ENCODE measurements at places on chromosomes 3 and 15.
A peak's percentile ranks its signal among the peaks of the same experiment; 100 is the strongest.

- DNase-seq, result no peak
Observed at GRCh38 chr15:46768287-46768686, 949.0 kb upstream of the SEMA6D start.

GRCh38 chr3:127949446-127950055, 34.5 kb downstream of the KBTBD12 start:
- DNase-seq, result no peak

GRCh38 chr3:179710079-179710478, 57.2 kb downstream of the USP13 start:
- DNase-seq, result no peak

DNA sequence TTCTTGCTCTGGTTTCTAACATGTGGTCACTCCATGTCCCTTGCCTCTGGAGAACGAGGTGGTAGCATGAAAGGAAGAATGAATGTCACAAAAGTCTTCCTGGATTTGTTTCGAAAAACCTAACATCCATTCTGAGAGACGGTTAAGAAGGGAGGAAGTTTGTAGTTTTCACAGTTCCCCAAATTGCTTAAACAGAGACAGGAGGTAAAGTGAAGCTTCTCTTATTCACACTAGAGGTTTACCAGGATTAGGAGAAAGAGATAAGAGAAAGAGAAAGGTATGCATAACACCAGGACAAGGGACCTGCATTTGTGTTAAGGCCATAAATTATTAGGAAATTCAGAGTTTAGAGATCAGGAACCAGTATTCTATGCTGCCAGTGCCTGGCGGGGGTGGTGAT, 228.1 kb downstream of the CPNE4 start:
- no peak for DNase-seq

GRCh38 chr15:56095406-56095805, 102.0 kb upstream of the NEDD4 start:
- no peak for DNase-seq

GRCh38 chr3:197293605-197294237, 4.7 kb downstream of the DLG1 start:
- DNase-seq, result no peak

GRCh38 chr15:49494842-49495241, 71.8 kb downstream of the FGF7 start:
- no peak for DNase-seq

- DNase-seq, result no peak
Observed at GRCh38 chr15:63243776-63244175, 33.6 kb upstream of the APH1B start.

- no peak for DNase-seq
Observed at GRCh38 chr15:38972831-38973230, 408.2 kb upstream of the RASGRP1 start.

- DNase-seq, result no peak
Observed at GRCh38 chr3:67518236-67518635, 136.2 kb downstream of the SUCLG2 start.

GRCh38 chr3:172044833-172045585, 5.6 kb downstream of the FNDC3B start:
- DNase-seq, result no peak

GRCh38 chr15:85649372-85649771, 145.4 kb downstream of the KLHL25 start:
- DNase-seq, result peak; percentile 5

DNA sequence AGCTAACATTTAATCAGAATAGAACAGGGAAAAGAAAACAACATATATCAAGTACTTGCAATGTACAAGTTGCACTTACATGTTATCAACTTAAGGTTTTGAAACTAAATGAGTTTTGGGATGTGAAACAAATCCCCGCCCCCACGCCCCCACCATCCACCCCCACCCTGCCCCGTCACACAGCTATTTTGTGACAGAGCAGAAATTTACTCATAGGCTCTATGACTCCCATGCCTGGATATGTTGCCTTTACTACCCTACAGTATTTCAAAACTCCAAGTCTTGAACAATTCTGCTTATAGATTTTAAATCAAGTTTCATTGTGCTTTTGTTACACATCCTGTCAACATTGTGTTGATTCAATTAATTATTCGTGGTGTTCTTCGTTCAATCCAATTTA, 18.1 kb upstream of the IL1RAP start:
- DNase-seq, result peak; percentile 1

DNA sequence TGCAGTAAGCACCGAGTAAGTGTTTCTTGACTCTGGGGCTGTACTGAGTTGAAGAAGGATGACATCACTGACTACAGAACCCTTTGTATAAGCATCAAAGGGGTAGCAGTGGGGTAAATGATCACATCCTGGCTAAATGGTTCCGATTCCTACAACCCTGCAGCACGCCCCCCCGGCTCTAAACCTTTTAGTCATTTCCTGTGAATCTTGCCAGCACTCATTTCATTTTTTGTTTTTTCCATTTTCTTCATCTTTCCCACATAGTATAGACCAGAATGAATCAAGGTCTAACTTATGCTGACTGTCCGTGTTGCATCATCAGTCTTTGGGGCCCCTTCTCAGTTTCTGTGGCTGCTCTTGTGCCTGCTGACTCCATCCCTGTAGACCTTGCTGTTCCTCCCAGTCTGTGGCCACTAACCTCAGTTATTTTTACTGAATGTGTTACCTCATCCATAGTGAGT, 383.1 kb upstream of the TPRG1 start:
- peak; percentile 55 for DNase-seq

GRCh38 chr3:20935791-20936190, 749.8 kb upstream of the SGO1 start:
- DNase-seq, result no peak

DNA sequence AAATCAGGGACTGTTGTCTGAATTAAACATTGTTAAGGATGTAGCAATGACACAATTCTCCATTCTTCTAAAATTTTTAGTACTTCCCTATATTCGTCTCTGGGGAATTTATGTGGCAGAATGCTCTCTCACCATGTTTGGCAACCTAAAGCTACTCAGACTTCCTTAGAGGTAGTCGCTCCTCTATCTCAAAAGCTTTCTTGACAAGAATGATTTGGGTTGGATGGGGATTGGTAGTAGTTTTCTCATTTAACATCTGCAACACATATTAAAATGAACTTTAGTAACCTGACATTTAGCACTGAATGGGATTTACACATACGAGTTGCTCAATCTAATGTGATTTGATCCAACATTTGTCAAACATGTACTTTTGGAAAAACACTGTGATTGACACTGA, 233.3 kb downstream of the RBMS3 start:
- no peak for DNase-seq

DNA sequence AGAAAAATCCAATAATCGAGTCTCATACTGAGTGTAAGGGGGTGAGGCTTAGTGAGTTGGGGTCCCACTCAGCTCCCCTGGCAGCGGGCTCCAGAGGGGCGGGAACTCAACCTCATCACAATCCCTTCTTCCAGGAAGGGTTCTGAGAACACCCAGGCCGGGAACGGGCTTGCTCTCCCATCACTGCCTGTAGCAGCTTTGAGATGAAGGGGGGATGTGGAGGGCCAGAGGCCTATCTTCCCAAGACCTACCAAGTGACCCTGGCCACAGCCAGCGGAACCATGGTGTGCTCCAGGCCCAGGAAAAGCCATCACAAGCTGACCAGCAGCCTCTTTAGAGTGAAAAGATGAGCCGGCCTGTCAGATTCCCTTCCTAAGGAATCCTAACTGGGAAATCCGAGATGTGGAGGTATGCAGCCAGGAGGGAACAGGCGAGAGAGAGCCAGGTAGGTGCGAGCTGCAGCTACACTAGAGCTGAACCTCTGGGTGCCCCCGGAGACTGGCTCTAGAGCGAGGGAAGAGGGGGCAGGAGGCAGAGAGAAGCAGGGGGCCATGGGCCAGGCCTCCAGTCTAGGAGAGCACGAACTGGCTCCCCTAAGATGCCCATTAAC, 18.5 kb downstream of the GRAMD2A start:
- no peak for DNase-seq

DNA sequence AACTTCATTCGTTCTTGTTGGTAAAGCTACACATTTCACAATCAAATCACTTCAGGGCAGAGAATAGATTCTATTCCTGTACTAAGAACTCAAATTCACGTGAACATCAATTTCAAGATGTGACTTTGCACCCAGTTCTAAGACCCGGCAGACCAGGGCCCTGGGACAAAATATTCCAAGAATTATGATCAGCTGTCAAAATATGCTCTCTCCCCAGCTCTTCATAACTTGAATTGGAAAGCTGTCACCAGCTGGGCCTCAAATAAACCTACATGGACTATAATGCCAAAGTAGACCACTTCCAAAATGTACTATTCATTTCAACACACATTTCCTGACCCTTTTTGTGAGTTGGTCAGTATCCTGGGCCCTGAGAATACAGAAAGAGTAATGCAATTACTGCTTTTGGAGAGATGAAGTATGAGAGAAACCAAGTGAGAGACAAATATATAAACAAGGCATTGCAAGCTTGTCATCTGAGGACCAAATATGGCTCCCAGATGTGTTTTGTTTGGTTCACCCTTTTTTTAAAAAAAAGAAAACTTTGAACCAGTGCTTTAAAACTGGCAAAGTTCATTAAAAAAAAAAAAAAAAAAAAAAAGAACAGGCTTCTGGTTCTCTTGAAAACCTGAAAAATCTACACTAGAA, 14.9 kb downstream of the MAGI1 start:
- no peak for DNase-seq

GRCh38 chr3:28972921-28973320, 307.9 kb upstream of the RBMS3 start:
- DNase-seq, result no peak

DNA sequence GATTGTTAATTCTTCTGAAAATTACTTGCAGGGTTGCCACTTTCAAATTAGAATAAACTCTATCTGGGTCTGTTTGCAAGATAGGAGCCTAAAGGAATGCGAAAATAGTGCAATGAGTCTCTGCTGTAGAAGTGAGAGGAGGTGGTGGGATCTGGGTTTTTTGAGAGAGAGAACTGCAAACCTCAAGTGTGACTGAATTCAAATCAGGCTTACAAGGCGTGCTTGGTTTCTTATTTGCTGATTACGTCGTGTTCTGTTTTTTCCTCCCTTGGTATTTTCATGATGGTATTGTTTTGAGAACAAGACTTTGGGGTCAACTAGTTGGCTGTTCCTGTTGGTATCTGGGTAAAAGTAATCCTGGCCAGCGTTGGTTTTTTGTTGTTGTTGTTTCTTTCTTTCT, 490.9 kb upstream of the CFAP20DC start:
- DNase-seq, result no peak

- DNase-seq, result no peak
Observed at GRCh38 chr3:171776411-171776810, 33.9 kb downstream of the PLD1 start.

- DNase-seq, result no peak
Observed at GRCh38 chr15:88748651-88749050, 54.6 kb upstream of the ACAN start.

- peak; percentile 62 for DNase-seq
Observed at GRCh38 chr15:68256675-68257450, 20.7 kb upstream of the FEM1B start.

DNA sequence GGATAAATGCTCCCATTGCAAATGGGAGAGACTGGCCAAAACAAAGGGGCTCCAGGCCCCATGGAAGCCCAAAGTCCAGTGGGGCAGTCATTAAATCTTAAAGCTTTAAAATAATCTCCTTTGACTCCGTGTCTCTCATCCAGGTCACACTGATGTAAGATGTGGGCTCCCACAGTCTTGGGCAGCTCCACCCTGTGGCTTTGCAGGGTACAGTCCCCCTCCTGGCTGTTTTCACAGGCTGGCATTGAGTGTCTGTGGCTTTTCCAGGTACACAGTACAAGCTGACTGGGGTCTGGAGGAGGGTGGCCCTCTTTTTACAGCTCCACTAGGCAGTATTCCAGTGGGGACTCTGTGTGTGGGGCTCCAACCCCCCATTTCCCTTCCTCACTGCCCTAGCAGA, 45.9 kb downstream of the NIPA2 start:
- DNase-seq, result no peak

DNA sequence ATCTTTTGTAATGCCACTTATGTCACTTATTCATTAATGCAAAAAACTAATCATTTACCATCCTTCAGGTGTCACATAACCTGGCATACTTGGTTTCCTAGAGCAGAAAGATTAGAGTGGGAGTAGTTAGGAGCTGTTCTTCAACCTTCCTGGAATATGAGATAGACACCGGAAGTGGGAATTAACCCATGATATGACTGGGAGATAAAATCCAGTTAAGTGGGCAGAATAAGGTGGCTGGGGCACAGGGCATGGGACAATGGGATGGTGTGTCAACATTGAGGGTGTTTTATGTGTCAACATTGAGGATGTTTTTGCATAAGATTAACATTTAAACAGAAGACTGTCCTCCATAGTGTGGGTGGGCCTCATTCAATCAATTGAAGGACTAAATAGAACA, 94.3 kb upstream of the CBLB start:
- DNase-seq, result no peak

DNA sequence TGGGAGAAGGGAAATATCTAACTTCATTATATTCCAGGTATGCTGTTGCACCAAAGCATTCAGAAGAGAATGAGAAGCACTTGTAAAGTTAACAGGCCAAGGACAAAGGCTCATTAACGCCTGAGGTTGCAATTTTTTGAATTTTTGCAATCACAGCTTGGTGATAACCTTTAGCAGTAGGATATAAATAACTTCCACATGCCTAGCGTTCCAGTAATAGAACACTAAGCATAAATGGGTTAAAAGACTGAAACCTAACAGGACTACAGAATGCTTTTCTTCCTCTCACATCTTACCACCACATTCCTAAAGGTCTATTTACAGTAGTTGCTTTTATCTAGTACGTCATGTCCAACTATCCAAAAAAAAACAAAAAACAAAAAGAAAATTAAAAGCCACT, 57.4 kb upstream of the IMPG2 start:
- DNase-seq, result no peak

- no peak for DNase-seq
Observed at GRCh38 chr3:62587579-62588031, 214.3 kb upstream of the FEZF2 start.

- no peak for DNase-seq
Observed at GRCh38 chr3:80445641-80446040, 677.8 kb upstream of the ROBO1 start.

GRCh38 chr3:47715928-47716327, 65.8 kb downstream of the SMARCC1 start:
- DNase-seq, result no peak

- no peak for DNase-seq
Observed at GRCh38 chr3:144866476-144866875, 894.9 kb downstream of the DIPK2A start.

GRCh38 chr3:152385761-152386160, 117.0 kb downstream of the MBNL1 start:
- no peak for DNase-seq

DNA sequence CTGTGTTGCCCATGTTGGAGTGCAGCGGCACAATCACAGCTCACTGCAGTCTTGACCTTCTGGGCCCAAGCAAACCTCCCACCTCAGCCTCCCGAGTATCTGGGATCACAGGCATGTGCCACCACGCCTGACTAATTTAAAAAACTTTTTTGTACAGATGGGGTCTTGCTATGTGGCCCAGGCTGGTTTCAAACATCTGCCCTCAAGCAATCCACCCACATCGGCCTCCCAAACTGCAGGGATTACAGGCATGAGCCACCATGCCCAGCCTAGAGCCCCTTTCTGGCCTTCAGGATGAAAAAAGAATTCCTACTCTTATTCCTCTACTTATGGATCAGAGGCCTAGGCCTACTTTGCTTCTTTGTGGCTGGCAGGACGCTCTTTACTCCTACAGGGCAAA, 39.6 kb downstream of the CHAC1 start:
- no peak for DNase-seq

GRCh38 chr3:31999907-32000439, 18.4 kb downstream of the ZNF860 start:
- no peak for DNase-seq
